Bone marrow (tissue), 2 donors: ENCODE measurements at places on chromosomes 3 and 15.
A peak's percentile ranks its signal among the peaks of the same experiment; 100 is the strongest.

DNA sequence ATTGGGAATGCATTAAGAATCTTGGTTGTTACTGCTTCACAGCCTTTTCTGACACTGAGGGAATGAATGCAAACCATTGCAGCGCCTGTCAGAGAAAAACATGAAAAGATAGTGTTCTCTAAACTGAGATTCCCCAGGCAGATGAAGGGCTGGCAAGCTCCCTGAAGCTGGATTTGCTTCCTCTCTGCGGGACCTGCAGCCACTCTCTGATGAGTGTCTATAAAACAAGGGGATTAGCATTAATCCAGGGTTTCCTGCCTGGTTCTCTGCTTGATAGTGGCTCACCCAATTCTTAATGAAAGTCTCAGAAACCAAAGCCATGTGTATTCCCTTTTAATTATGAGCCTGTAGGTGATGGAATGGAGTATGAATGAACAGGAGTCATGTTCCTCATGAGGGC, 344.3 kb upstream of the UMPS start:
- DNase-seq: no peak

DNA sequence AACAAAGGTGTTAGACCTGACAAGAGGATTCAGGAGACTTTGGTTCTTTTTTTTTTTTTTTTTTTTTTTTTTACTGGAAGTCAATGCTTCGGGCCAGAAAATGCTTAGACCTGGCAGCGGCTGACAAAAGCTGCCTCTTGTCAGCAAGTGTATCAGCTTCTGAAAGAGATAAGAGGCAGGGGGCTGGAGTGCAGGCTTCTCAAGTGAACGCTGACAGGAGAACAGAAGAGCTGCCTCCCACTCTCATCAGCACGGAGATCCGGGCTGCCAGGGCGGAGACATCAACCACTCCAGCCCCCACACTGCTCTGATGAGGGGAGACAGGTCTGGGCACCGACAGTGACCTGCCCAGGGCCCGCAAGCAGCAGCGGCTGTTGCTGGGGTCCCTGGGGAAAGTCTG, 9.4 kb upstream of the SCN5A start:
- DNase-seq: no peak

DNA sequence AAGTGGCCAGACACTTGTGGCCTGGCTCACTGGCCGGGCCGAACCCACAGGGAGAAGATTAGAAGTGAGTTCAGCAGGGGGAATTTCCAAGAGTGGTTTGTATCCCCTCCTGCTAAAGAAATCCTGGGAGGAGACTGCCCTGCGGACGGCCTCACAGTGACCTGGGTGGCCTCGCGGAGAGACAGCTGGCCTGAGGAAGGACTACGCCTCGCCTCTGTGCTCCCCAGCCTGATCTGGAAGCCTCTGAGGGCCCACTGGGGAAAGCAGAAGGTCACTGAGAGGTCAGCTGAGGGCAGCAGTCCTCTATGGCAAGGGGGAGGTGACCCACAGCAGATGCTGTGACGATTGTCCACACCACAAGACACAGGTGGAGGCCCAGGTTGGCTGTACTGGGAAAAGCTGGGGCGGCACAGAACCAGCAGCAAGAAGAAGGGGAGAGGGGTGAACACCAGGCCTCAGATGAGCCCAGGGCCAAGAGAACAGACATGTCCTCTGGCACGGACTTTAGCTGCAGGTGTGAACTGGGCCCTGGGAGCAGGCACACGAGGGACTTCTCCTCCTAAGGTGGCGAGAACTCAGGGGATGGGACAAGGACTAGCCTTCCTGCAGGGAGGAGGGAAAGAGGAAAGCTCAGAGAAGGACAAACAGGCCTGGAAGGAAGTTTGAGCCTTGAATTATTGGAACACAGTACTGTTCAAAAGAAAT, 37.2 kb upstream of the DLG1 start:
- no peak for DNase-seq

DNA sequence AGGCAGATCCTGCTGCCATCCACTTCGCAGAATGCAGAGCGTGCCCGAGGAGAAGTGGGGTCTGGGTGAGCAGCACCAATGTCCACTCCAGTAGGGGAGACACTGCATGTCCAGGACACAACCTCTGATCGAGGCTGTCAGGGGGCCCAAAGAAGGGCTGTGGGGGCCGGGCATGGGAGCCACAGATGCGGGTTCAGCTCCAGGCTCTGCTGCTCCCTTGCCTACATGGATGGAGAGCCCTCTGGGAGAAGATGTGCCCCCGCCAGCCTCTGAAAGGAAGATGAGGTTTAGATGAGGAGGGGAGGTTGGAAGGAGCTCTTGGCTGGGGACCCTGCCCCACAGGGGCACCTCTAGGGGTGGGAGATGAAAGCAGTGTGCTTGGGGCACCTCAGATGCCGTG, 75.4 kb downstream of the KLF13 start:
- no peak for DNase-seq

GRCh38 chr3:41698898-41699297, 263.0 kb downstream of the ULK4 start:
- no peak for DNase-seq

GRCh38 chr15:45417303-45417950, 39.1 kb upstream of the GATM start:
- no peak for DNase-seq

- DNase-seq: no peak
Measured at GRCh38 chr3:109411547-109411946, 74.2 kb upstream of the DPPA4 start.

- no peak for DNase-seq
Measured at GRCh38 chr3:14016900-14017475, 107.7 kb downstream of the CHCHD4 start.

- peak; percentile 98 for DNase-seq
Measured at GRCh38 chr15:40323239-40323952, at the start of gene INAFM2. Gene INAFM2 (plus strand): TSS chr15:40323692. CDS start chr15:40324056, 364 bp downstream.

DNA sequence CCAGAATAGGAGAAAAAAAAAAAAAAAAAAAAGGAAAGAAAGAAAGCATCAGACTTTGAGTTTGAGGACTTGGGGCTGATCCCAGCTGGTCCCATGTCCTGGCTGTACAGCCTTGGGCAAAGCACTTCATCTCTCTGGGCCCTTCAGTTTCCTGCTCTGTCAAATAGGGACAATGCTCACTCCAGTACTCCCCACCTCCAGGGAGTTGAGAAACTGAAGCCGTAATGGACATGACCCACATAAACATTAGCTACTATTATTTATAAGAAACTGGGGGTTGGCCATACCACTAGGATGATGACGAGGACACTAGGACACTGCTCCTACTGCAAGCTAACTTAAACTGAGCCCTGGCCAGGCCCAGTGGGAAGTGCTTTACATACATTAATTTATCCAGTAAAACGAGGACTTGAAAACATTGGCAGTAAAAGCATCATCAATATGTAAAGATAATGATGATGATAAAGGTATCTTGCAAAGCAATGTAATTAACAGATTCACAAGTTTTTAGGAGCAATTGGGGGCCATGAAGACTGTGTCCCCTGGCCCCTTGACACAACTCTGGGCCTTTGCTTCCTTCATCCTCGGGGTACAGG, 22.9 kb upstream of the SMAD6 start:
- DNase-seq: no peak

DNA sequence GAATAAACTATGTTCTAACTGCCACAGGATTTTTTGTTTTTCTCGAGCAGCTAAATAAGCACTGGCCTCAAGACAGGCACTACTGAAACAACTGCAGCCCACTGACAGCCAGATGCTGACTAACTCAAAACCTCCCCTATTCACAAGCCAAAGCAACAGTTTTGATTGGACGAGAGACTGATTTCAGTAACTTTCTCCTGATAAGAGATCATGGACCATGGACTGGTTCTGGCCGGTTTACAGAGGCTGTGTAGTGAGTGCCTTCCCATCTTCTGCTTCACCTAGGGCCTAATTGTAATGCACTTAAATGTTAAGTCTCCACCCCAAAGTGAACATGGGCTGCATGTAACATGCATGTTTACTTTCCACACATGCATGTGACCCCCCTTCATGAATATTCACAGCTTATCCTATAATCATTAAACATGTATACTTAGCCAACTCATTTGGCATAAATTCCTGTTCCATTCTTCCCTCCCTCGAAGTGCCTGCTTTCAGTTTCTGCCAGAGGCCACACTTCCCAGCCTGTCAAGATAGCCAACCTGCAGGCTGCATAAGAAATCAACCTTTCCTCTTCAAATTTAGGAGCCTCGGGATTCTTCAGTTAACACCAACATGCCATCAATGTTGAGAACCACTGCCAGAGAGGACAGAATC, 108.2 kb downstream of the ULK4 start:
- no peak for DNase-seq

DNA sequence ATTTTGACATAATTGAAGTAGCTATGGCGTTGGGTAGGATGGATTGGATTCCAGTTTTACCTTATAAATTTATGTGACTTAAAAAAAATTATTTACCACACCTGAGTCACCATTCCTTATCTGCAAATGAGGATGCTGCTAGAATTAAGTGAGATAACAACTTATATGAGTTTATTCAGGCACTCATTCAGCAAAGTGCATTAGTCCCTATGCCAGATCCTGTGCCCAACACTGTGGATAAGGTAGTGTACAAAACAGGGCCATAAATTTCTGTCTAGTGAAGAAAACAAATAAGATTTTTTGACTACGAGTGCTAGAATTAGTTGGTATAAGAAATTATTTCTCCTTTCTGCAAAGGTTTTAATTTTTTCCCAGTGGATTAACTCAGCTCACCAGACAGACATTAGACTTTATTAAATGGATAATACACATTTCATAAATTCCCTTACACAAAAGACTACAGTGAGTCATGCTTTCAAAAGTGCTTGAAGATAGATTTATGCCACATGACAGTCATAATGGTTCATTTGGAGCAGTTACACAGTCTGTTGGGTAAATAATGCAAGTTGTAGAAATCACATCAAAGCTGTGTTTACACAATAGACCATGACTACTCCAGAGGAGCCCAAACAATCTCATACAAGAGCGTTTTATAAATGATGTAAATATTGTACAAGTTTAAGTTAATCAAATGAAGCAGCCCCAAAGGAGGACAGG, 129.9 kb upstream of the TGFBR2 start:
- no peak for DNase-seq

DNA sequence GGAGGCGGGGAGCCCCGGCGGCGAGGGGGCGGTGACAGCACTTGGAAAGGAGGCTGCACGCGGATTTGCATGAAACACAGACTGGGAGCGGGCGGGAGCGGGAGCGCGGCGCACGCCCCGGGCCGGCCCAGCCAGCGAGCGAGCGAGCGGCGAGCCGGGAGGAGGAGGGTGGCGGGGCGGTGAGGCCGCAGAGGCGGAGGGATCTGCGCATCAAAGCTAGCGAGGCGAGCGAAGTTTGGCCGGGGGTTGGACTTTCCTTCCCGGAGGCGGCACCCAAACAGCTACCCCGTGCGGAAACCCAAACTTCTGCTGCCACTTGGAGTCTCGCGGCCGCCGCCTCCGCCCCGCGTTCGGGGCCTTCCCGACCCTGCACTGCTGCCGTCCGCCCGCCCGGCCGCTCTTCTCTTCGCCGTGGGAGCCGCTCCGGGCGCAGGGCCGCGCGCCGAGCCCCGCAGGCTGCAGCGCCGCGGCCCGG, at the start of gene SMAD3:
TSS of gene SMAD3 (plus strand) at position 72 of the 475 bp plus-strand sequence. CDS start 553 bp downstream, outside the sequence.
- DNase-seq: peak; percentile 72

DNA sequence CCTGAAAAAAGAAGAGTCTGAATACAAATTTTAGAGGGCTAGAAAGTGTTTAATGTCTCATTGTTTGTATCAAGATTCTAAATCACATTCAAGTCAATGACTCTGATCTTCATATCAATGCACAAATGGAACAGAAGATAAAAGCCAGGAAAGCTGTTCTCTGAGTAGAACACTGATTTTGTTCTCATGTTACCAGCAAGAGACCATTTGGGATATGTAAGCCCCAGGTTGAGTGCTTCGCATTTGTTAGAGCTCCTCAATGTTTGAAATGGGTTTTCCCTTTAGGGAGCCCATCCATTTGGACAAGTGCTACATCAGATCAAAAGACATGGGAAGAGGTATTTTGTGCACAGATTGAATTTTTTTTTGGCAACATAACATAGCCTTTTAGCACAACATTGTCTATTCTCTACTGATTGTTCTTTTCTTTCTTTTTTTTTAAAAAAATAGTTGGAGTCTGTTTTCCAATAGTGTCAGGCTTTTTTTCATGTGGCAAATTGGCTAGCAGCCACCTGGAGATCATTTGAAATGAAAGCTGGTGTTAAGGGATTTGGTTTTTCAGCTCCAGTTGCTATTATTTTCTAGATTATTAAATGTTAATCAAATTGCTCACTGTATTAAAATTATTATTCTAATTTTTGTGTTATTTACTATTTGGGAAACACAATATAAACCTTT, 74.5 kb upstream of the ZPLD1 start:
- no peak for DNase-seq

DNA sequence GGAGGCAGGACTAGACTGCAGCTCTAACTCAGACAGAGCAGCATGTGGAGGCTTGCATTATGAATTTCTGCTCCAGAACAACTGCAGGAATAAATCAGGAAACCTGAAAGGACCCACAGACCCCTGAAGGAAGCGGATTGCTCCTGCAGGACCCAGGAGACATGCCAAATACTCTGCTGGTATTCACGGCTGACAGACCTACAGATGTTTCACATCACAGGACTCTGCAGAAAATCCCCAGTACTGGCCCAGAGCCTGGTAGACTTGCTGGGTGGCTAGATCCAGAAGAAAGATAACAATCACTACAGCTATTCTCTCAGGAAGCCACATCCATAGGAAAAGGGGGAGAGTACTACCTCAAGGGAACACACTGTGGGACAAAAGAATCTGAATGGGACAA, 942.1 kb downstream of the AGBL1 start:
- no peak for DNase-seq

GRCh38 chr3:32912046-32912445, 39.4 kb upstream of the CCR4 start:
- no peak for DNase-seq

GRCh38 chr3:108524537-108524936, 14.1 kb upstream of the MYH15 start:
- no peak for DNase-seq

- no peak for DNase-seq
Measured at GRCh38 chr3:59446775-59447465, 397.1 kb upstream of the CFAP20DC start.

GRCh38 chr3:19399356-19399755, 251.0 kb downstream of the KCNH8 start:
- no peak for DNase-seq

DNA sequence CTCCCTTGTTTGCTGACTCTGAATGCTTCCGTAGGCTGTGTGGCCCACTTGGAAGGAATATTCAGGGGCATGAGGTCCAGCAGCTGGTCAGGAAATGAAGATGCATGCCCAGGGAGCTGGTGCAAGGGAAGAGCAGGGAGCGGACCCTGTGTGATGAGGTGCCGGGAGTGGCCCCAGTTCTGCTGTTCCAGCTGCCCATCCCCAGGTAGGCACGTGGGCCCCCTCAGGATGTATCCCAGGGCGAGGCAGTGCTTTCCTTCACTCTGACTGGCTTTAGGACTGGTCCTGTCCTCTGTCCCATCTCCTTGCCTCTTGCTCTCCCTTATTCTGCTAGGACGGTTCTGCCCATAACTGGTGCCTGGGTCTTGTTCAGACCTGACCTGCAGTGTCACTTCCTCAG, 1.1 kb upstream of the FAM3D start:
- no peak for DNase-seq
